ENCODE measurements at places on chromosomes 2 and 18.

GRCh38 chr2:230140667-230141066, 71.9 kb upstream of the SLC16A14 start:
- no peak for DNase-seq

GRCh38 chr18:7393080-7393479, 162.2 kb downstream of the LRRC30 start:
- DNase-seq: no peak

DNA sequence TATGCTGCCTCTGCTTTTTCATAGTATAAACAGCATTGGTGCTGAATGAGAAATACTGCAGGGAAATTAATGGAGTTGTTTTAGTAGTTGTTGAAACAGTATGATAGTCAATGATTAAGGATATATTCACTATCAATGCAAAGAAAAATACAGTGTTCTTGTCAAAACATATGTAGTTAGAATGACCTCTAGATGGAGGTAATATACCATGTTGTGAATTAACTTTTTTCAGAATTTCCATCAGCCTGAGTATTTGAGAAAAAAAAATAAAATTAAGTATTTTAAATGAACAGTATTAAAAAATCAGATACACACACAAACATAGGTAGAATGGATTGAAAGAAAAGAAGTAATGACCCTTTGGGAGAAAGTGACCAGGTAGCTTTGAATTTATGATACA, 59.5 kb downstream of the RMDN2 start:
- no peak for DNase-seq

DNA sequence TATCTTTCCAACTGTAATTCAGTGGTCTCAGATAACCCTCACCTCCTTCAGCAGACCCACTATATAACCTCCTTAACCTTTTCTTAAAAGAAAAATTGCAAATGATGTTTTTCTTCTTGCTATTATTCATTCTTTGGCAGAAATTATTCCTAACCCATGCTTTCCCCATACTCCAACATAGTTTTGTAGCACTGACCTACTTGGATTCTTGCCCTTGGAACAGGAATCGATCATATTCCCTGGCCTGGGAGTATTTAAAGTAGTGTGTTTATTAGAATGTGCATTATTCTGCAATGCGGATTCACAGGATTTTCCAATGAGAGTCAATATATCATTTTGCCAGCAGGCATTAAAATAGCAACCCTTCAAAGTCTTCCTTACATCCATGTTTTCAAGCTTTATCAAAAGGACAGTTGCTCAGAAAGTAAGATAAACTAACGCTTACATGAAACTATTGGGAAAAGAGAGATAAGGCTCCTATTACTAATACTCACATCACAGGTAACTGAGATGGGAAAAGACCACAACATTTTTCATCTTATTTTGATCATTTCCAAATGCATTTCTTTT, 37.4 kb downstream of the CHN1 start:
- no peak for DNase-seq

- DNase-seq: no peak
Observed at GRCh38 chr2:7572450-7572849, 655.2 kb downstream of the RNF144A start.

DNA sequence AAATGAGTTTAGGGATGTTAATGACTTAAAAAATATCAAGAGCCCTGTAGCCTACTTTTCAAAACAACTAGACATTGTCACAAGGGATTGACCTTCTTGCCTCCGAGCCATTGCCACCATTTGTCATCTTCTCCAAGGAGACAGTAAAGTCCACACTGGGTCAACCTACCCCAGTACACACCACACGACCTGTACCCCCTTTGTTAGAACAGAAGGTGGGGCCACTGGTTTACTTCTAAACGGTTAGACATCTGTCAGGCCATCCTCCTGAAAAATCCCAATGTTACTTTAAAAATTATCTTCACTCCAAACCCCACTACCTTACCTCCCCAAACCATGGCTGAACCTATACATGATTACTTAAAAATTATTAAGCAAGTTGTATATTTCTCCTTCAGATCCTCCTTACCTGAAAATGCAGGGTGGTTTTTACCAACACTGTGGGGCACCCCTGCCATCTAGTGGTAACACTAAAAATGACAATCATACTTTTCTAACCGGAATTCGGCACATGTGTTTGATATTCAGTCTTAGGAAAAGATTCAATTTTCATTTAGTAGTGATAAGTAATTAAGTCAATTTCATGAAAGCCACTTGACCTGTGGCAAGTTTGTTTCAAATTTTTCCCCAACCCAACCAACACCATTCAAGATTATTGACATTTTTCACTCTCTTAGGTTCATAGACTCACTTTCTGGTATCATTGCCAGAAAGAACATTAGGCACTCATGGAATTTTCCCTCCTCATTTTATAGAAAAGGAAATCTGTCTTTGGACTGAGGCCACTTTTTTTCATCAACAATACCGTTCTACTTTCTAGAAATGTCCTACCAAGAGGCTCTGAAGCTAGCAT, 265.3 kb upstream of the PKDCC start:
- DNase-seq: no peak

DNA sequence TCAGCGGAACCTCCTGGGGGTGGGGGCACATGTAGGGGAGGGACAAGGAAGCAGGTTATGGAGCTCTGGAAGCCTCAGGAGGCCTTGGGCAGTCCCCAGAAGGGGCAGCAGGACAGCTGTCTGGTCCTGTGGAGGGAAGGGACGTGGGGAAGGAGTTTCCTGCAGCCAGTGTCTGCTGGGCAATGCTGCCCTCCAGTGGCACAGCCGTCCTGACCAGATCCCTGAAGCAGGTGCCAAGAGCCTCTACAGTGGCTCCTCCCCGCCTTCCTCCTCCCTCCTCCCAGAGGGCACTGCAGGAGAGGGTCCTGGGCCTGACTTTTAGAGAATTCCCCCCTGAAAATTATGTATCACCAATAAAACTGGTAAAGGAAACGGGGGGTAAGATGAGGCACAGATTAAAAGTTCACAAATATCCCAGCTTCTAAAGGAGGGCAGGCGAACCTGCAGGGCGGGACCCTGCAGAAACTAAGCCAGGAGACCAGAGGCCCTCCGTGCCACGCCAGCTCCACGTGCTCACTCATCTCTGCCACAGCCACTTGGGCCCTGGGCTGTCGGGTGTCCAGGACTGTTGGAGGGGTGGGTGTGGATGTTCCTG, 258.5 kb downstream of the TWIST2 start:
- DNase-seq: no peak

DNA sequence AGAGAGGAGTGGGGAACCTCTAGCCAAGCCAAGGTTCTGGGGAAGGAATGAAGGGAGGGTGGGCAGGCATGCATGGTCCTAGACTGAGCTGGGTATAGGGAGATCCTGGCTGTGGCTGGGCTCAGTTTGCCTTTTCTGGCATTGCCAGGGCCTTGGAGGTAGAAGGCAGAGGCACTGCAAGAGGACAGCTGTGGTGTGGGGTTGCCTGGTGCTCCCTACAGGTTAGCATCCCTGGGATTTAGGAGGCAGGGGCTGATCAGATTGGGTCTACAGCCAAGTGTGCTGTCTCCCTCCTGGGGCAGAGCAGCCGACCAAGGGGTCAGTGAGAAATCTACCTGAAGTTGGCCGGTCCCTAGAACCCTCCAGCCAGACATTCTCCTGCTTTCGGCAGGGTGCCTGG, 15.9 kb downstream of the ABCG8 start:
- DNase-seq: no peak

DNA sequence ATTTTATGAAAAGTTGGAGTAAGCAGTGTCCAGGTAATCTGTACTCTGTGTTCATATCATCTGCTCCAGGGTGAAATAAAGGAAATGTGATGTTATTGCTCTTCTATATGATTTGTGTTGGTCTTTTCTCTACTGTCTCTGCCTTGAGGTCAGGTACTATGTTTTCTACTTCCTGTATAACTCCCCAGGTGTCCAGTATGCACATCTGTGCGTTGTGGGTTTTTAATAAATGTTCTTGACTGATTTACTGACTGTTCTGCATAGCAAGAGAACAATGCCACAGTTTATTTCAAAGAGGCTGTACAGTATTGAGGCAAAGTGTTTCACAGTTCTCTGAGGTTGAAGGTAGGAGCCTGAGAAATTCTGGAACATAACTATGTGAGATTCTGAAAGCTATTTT, 89.7 kb downstream of the BABAM2 start:
- DNase-seq: no peak

DNA sequence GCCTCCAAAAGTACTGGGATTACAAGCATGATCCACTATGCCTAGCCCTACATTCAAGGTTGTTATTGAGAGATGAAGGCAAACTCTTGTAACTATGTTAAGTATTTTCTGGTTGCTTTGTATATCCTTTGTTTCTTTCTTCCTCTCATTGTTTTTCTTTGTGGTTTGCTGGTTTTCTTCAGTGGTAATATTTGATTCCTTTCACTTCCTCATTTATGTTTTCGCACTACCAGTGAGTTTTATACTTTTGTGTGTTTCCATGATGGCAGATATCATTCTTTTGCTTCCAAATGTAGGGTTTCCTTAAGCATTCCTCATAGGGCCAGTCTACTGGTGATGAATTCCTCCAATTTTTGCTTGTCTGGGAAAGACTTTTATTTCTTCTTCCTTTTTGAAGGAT, 90.2 kb downstream of the NCK2 start:
- DNase-seq: no peak

- DNase-seq: no peak
Observed at GRCh38 chr2:186882511-186883071, 33.6 kb upstream of the ZSWIM2 start.

DNA sequence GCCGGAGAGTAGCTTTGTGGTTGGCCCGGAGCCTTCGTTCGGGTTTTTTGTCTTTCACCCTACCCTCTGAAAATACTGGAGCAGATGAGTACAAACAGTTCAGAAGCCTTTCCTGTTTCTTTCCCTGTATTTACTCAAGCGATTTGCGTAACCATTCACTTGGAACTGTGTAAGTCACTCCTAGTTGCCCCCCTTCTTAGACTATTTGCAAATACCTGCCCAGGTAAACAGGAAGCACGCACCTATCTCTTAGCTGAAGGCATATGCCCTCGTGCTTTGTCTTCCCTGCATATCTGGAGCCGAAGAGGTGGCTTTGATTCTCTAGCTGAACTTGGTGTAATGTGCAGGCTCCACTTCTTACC, 1.4 kb downstream of the KCNS3 start:
- no peak for DNase-seq

GRCh38 chr18:76475450-76476194, 19.4 kb downstream of the ZNF516 start:
- DNase-seq: no peak

DNA sequence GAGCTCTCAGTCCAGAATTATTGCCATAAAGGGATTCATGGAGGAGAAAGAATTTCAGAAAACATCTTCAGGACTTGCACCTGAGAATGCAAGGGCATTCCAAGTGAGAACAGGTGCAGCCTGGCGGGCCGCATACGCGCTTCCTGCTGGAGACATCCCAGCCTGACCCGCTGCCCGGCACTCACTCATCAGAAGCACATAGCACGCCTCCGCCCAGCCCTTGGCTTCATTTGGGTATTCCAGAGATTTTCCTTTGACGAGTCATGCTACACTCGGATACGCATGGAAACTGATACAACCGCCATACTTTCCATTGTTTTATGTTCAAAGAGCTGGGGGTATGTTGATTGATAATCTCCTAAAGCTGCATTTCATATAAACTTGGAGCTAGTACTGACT, 228.0 kb upstream of the ID2 start:
- no peak for DNase-seq

DNA sequence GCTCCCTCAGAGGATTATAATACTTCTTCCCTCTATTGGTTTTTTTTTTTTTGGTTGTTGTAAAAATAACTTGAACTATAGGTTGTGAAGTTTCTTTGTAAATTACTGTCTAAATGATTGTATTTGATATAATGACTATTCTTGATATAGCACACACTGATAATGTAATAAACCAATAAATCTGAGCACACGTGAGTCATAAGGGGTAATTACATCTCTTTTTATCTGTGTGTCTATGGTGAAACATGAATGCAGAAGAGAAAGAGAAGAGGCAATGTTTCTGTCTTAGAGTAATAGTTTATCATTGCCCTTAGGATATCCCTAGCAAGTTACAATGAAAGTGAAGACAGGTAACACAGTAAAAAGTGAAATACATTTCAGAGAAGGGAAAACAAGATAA, 64.1 kb upstream of the RAPGEF4 start:
- DNase-seq: no peak

DNA sequence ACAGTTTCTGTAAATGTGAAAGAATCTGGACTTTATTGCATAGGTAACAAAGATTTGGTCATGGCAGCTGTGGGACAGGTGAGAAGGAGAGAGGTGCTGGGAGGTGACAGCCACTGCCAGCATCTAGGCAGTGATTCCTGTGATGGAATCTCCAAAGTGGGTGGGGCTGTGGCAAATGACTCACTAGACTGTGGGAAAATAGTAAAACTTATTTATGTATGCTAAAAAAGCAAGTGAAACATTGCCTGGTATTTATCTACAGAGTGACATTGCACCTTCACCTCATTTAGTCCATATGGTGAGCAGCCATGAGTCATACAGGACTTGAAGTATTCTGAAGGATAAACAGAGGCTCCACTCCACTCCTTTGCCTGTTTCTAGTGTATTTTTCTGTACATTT, 145.3 kb upstream of the MEX3C start:
- DNase-seq: no peak

GRCh38 chr18:24941174-24941951, 410.6 kb downstream of the ZNF521 start:
- DNase-seq: no peak

DNA sequence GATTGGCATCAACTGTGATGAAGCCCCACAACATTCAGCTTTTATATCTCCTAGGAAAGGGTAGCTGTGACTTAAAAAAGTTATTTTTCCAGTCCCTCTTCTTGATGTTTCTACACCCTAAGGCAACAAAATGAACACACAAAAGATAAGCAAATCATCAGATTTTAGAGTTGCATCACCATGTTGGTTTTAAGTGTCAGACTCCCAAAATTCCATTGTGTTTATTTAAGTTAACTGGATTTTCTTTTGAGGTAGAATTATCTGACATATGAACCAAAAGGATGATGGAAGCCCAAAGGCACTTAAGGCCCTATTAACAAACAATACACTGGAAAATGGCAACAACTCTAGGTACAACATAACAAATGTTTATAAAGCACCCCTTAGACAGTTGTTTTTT, 261.7 kb upstream of the SLC39A10 start:
- no peak for DNase-seq

DNA sequence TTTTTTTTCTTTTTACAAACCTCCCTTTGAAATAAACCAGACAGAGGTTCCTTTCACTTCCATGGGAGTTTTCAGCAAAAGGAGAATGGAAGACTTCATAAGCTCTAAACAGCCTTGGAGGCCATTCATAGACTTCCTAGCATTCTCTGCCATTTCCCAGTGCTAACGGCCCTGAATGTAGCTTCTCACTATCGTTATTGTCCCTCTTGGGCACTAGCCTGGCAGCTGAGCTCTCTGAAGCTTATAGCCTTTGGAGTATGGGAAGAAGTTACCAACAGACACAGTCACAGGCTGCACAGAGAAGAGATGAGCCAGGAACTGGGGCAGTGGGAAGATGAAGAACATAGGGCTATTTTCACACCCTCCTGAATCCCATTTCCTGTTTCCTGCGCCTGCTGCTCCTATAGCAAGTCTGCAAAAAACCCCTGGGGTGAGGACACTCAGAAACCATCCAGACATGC, 29.1 kb upstream of the EPC2 start:
- DNase-seq: no peak

GRCh38 chr18:50301074-50301473, 13.6 kb upstream of the CXXC1 start:
- no peak for DNase-seq

- no peak for DNase-seq
Observed at GRCh38 chr2:195468771-195469170, 188.3 kb upstream of the SLC39A10 start.
